ENCODE measurements at places on chromosomes 3 and 15. TPM values are rescaled to one million over a fixed set of nuclear protein-coding genes. Genes with fewer than 3 reads are reported as not detected.

TLR9 gene
- 1.7 TPM for total RNA-seq

TGM5 gene
- not detected for total RNA-seq

MOBP gene
- not detected for total RNA-seq

HACL1 gene
- 32.2 TPM for total RNA-seq

XCR1 gene
- total RNA-seq, result not detected

Measured in Peyer's patch (tissue), 4 donors.